A549 treated with DMSO at 1 μM for 4 hours (cell line): ENCODE measurements at places on chromosomes 2 and 18. TPM values are rescaled to one million over a fixed set of nuclear protein-coding genes. Genes with fewer than 3 reads are reported as not detected.

SSB gene
- 134 to 157 TPM (median 146 TPM) in 5 replicates for total RNA-seq

SOX11 gene
- total RNA-seq: not detected in 5 replicates

MARCO gene
- 0.05 to 0.12 TPM (median 0.08 TPM) in 4 of 5 replicates, not detected in the other for total RNA-seq

PARD6G gene
- total RNA-seq: 1.8 to 3.3 TPM (median 3.1 TPM) in 5 replicates

KCNS3 gene
- total RNA-seq: 1.1 to 1.4 TPM (median 1.2 TPM) in 5 replicates

CFC1 gene
- total RNA-seq: not detected in 5 replicates

UNC80 gene
- not detected in 5 replicates for total RNA-seq

KCNG2 gene
- total RNA-seq: not detected in 5 replicates

KIF5C gene
- total RNA-seq: 0.29 to 0.60 TPM (median 0.36 TPM) in 5 replicates

DYNAP gene
- not detected in 5 replicates for total RNA-seq

CHRND gene
- total RNA-seq: not detected in 5 replicates

PROKR1 gene
- 0.02 to 0.04 TPM in 2 of 5 replicates, not detected in the others for total RNA-seq

MARCHF4 gene
- 58.8 to 70.6 TPM (median 63.7 TPM) in 5 replicates for total RNA-seq

SLC20A1 gene
- total RNA-seq: 128 to 148 TPM (median 141 TPM) in 5 replicates

PECR gene
- total RNA-seq: 15.7 to 17.0 TPM (median 16.8 TPM) in 5 replicates

KCTD18 gene
- 8.9 to 12.6 TPM (median 9.3 TPM) in 5 replicates for total RNA-seq

FOXI3 gene
- total RNA-seq: not detected in 5 replicates

C2orf49 gene
- total RNA-seq: 13.2 to 17.3 TPM (median 15.1 TPM) in 5 replicates

TAF4B gene
- total RNA-seq: 5.2 to 7.0 TPM (median 5.3 TPM) in 5 replicates

TRIB2 gene
- total RNA-seq: 0.19 to 0.69 TPM (median 0.23 TPM) in 5 replicates

RAB6D gene
- total RNA-seq: 0.02 TPM in 1 of 5 replicates, not detected in the others

TDRD15 gene
- not detected in 5 replicates for total RNA-seq

CCT7 gene
- total RNA-seq: 565 to 891 TPM (median 613 TPM) in 5 replicates

ANXA4 gene
- total RNA-seq: 328 to 401 TPM (median 352 TPM) in 5 replicates

TM4SF20 gene
- 8.0 to 11.5 TPM (median 10.6 TPM) in 5 replicates for total RNA-seq

CAPN13 gene
- total RNA-seq: 0.08 to 0.34 TPM (median 0.10 TPM) in 5 replicates
